ENCODE measurements at places on chromosomes 12 and 14. TPM values are rescaled to one million over a fixed set of nuclear protein-coding genes. Genes with fewer than 3 reads are reported as not detected.

Gene RASSF8
- 46.0 TPM for total RNA-seq

Gene AP4S1
- total RNA-seq: 14.2 TPM

Gene NPFF
- not detected for total RNA-seq

Gene IFNG-AS1
- 0.70 TPM for total RNA-seq

Data from metanephros (tissue), 2 donors.